Suprapubic skin (tissue), 4 donors: ENCODE measurements at places on chromosomes 11 and 22.

DNA sequence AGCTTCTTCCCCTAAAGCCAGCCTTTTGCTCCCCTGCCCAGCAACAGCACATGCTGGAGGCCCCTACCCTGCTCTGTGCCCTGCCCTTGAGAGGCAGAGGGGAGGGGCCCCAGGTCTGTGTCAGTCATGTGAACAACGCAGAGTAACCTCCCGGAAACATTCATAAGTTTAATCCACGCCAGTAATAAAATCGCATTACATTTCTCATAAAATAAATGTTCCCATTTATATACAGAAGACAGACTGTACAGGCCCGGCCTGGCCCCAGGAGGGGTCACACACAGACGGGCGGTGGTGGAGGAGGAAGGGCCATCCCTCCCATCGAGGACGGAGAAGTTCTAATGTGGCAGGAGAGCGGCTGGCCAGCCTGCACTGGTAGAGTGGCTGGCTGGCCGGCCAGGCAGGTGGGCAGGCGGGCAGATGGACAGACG, 39.5 kb downstream of the LMO1 start:
- no peak for DNase-seq

- no peak for DNase-seq
These were observed 23.0 kb upstream of the OR9Q1 start for GRCh38 chr11:58000699-58001098.

- no peak for DNase-seq
These were observed 3.1 kb downstream of the PKDREJ start for GRCh38 chr22:46260038-46260437.

DNA sequence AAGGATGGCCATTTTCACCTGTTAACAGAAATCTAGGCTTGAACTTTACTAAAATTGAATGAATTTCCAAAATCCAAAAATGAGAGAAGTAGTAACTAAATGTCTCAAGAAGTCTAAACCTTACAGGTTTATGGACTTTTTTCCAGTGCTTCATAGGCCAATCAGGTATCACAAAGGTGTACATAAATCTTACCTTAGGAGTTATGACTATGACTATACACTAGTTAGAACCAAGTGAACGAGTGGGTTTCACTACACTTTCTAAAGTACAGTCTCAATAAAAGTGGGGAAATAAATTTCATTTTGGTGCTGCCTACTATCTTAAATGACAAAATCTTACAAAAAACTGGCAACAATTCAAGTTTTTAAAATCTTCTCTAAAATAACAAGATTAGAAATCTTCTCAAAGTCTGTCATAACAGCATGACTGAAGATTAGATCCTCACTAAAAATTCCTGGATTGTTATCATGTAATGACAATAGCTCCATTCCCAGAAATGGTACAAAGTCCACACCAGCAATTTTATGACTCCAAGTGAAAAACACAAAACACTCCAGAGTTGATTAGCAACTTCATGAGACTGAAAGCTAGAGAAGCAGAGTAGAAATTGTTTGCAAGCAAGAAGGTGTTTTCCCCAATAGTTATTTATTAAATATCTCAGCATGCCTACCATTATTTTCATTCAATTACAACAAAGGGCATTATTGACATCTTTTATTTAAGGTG, 20.9 kb downstream of the SOX6 start:
- no peak for DNase-seq

DNA sequence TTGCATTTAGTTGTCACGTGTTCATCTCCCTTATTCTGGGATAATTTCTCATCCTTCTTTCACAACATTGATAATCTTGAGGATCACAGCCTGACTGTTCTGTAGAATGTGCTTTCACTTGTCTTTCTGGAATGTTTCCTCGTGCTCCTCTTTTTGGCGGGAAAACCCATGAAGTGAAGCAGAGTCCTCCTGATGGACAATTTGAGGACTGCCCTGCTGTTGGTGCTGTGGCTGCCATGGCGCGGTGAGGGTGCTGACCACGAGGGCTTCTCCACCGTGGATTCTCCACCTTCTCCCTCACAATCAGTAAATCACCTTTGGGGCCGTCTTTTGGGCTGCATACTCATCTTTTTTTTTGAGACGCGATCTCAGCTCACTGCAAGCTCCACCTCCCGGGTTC, 946.9 kb downstream of the BRD1 start:
- DNase-seq = no peak

DNA sequence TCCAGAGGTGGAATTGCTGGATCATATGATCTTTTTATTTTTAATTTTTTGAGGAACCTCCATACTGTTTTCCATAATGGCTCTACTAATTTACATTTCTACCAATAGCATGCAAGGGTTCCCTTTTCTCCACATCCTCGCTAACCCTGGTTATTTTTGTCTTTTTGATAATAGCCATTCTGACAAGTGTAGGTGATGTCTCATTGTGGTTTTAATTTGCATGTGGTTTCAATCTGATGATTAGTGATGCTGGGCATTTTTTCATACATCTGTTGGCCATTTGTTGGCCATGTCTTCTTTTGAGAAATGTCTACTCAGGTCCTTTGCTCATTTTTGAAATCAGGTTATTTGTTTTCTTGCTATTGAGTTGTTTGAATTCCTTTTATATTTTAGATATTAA, 15.4 kb upstream of the OR4D5 start:
- DNase-seq = no peak

DNA sequence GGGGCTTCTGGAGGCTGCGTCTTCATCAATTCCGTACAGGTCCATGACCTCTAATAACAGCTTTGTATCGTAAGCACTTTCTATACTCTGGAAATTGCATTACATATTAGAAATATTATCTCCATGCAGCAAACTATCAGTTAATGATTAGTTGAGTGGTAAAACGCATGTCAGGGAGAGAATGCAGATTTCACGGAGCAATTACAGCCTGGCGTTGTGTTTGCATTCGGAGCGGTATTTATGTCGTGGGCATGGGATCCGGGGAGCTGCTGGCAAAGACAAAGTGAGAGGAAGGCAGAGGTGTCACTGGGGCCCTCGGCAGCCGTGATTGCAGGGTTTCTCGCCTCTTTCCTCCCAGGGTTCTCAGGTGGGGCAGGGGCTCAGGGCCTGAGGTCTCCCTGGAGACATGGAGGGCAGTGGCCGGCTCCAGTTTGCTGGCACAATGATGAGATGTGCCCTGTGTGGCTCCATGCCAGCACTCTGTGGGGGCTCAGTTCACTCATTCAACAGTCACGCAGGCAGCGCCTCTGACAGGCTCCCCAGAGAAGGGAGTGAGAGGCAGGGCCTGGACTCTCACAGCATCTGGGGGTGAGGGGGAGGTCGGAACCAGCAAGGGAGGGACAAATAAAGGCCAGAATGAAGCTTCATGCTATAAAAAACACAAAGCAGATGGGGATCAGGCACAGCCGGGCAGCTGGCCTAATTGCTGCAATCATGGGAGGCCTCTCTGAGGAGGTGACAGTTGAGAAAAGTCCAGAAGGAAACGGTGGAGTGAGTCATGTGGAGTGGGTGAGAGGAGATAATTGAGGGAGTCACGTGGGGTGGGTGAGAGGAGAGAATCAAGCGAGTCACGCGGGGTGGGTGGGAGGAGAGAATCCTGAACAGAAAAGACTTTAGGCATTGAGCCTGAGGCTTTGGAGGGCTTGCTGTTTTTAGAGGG, 1002.7 kb downstream of the BRD1 start:
- DNase-seq = no peak

DNA sequence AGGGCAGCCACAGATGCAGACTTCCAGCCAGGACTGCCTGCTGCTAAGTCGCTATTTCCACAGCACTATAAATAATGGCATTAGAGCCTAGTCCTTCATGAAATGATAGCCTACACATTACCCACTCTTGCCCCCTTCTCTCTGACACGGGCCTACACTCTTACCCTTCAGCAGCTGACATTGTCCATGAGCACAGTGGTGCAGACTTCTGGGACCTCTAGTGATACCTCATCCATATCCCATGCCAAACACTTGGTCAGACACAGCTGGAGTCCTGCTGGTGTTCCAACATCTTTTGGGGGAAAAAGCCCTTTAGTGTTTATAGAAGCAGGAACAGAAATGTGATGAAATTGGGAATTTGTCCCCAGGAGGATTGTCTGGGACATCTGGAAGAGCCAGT, 43.4 kb upstream of the RAB1B start:
- DNase-seq = no peak

- DNase-seq = no peak
These were observed 825 bp downstream of the FBXO3 start for GRCh38 chr11:33773404-33773986.

DNA sequence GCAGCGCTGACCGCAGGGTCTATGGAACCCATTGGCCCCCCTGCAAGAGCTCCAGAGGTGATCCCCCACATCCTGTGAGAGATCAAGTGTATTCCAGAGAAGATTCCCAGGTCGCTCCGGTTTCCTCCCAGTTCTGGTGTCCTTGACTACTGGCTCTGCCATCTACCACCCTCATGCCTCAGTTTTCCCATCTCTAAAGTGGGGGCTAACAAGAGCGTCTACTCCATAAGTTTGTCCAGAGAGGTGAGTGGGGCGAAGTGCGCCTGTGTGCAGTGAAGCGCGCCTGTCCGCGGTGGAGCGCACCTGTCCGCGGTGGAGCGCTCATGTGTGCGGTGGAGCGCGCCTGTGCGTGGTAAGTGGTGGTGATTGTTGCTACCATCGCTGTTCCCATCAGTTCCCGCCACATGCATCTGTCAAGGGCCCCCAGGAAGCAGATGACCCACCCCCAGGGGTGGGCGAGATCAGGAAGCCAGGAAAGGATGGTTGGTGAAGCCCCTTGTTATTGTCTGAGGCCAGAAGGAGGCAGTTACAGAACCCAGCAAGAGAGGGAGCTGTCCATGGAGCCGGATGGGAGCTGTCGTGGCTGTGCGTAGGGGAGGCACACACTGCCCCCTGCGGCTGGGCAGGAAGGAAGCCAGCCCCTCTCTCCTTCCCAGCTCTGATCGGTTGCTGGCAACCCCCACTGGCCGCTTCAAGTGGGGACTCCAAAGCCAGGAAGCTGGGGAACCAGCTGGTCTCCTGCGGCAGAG, 73.2 kb upstream of the FGF3 start:
- no peak for DNase-seq

GRCh38 chr22:20998411-20999336, 3.2 kb downstream of the THAP7 start:
- DNase-seq = no peak

DNA sequence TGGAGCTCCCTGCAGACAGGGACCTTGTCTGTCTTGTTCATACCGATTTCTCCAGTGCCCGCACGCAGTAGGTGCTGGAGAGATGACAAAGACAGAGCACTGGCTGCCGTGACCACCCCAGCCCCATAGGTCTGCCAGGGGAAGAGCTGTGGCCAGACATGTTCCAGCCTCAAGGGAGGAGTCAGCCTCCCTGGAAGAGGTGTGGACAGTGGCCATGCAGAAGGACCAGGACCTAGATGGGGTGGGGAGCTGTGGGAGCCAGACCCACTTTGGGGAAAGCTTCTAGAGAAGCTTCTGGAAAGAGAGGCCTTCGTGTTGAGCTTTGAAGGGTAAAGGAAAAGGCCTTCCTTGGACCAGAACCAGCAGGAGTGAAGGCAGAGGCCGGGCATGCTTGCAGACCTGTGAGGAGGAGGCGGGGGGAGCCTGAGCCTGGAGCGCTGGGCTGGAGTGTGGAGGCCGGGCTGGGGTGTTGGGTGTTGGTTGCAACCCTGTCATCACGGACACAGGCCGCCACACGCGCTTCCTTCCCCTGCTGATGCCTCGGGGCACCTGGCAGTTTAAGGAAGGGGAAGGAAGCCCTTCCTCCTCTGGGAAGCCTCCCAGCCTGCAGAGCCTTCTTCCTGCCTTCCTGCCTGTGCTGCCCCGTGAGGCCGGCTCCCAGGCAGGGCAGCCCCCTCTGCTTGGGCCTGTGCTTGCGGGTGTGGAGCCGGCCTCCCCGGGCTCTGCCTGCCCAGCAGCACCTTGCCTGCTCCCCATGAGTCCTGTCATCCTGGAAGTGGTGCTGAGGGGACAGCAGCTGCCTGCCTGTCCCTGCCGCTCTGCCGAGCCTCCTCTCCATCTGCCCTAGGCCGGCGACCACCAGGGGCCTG, 12.3 kb downstream of the RELT start:
- no peak for DNase-seq

DNA sequence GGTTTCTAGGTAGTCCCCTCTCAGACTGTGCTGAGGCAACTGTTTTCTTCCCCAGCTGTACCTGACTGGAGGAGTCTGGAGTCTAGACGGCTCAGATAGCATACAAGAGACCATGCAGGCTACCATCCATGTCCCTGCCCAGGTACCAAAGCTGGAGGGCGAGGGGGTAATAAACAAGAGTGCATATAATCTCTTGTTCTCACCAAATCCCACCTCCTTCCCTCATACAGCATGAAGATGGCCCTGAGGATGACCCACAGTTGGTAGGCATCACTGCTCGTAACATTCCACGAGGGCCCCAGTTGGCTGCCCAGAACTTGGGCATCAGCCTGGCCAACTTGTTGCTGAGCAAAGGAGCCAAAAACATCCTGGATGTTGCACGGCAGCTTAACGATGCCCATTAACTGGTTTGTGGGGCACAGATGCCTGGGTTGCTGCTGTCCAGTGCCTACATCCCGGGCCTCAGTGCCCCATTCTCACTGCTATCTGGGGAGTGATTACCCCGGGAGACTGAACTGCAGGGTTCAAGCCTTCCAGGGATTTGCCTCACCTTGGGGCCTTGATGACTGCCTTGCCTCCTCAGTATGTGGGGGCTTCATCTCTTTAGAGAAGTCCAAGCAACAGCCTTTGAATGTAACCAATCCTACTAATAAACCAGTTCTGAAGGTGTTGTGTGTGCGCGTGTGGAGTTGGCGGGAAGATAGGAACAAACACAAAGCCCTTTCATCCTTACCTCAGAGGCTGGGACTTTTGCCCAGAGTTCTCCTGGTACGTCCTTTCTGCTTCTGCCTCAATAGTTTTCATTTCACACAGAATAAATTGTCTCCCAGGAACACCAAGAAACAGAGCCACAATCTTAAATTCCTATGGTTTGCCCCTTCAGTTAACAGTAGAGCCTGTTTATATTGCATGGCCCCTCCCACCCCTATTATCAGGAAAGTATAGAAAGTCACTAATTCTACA, 8.5 kb downstream of the HMBS start:
- DNase-seq = no peak

DNA sequence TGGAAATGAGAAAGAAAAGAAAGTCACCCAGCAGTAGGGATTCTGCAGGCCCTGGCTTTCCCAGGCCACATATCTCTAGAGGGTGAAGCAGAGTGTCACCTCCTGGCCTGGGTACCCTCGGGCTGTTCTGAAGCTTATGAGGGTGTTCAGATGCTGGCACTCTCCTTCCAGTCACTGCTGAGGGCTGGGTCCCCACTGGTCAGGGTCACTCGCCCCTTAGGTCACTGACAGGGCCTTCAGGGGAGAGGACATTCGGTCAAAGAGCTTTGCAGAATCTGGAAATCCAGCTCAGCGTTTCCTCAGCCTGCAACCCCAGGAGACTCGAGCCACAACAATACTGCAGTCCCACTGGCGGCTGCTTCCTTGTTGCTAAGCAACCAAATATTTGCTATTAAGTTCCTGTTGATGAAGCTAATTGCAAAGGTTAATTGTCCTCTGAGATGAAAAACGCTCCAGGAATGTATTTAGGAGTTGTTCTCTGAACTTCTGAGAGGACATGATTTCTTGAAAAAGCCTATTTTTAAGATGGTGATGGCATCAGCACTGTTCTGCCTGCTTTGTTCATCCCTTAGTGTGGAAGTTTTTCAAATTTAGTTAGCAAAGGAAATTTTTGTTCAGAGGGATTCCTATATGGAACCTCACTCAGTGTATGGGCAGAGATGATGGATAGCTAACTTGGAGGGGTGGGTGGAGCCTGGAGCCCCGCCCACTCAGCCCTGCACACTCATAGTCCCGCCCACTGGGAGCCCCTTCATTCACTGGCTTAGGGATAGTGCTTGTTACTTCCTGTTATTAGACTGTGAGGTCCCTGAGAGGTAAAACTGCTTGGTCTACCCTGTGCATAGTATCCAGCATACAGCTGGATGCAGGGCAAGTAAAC, 109.2 kb downstream of the CSNK2A3 start:
- no peak for DNase-seq
